ENCODE measurements at places on chromosomes 1 and 21. TPM values are rescaled to one million over a fixed set of nuclear protein-coding genes. Genes with fewer than 3 reads are reported as not detected.

The KDF1 gene
- not detected for total RNA-seq

The LAMC1 gene
- 408 TPM for total RNA-seq

The PRRX1 gene
- 121 TPM for total RNA-seq

The CHIT1 gene
- total RNA-seq: not detected

The CLCA1 gene
- not detected for total RNA-seq

The CFAP107 gene
- under 0.01 TPM for total RNA-seq

The RHBDL2 gene
- 0.26 TPM for total RNA-seq

The CFAP141 gene
- total RNA-seq: not detected

The PCP4L1 gene
- not detected for total RNA-seq

The IL24 gene
- total RNA-seq: not detected

The SPRR1B gene
- not detected for total RNA-seq

The FAM177B gene
- total RNA-seq: not detected

The KRTAP13-4 gene
- not detected for total RNA-seq
